ENCODE measurements at places on chromosomes 3 and 15.

GRCh38 chr15:53710906-53711305 lies 48.6 kb downstream of the WDR72 start:
- DNase-seq: no peak

DNA sequence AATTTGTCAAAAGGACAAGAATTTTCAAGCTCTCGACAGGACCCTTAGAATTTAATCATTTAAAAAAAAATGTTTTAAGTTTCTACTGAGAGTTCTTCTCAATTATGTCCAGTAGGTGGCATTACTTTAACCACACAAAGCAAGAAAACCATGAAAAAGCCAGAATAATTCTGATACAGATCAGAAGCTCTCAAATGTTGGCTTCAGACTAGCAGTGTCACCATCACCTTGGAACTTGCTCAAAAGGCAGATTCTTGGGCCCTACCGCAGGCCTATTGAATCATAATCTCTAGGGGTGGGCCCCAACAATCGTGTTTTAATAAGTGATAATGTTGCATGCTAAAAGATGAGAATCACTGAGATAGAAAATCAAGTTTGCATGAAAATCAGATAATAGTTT lies 99.5 kb upstream of the KCNMB2 start:
- DNase-seq: peak; percentile 76

- DNase-seq: peak; percentile 41
Measured at GRCh38 chr3:113165841-113166240, 45.5 kb upstream of the BOC start.

- DNase-seq: no peak
Measured at GRCh38 chr15:66241908-66242285, 11.7 kb downstream of the MEGF11 start.

GRCh38 chr3:55728461-55729100 lies 241.5 kb upstream of the WNT5A start:
- DNase-seq: no peak

- DNase-seq: no peak
Measured at GRCh38 chr15:76667943-76668715, 237.0 kb downstream of the SCAPER start.

Measured in cardiac fibroblast (primary cell).